ENCODE measurements at places on chromosomes 16 and 17. TPM values are rescaled to one million over a fixed set of nuclear protein-coding genes. Genes with fewer than 3 reads are reported as not detected.

The CCL8 gene
- total RNA-seq, result not detected

The CMTM4 gene
- 0.73 TPM for total RNA-seq

The CYBA gene
- 486 TPM for total RNA-seq

The ABCA6 gene
- 0.19 TPM for total RNA-seq

The BCAR1 gene
- 0.04 TPM for total RNA-seq

The CCL1 gene
- total RNA-seq, result 0.87 TPM

The NCOR1 gene
- total RNA-seq, result 182 TPM

The KRTAP2-2 gene
- total RNA-seq, result not detected

The IKZF3 gene
- total RNA-seq, result 39.8 TPM

The NPB gene
- 0.48 TPM for total RNA-seq

The ABCC12 gene
- total RNA-seq, result not detected

The EPN3 gene
- total RNA-seq, result not detected

The GPS2 gene
- total RNA-seq, result 105 TPM

The C17orf50 gene
- not detected for total RNA-seq

The MPP2 gene
- 0.69 TPM for total RNA-seq

The SEPTIN12 gene
- total RNA-seq, result not detected

The NCBP3 gene
- 43.7 TPM for total RNA-seq

The CD300H gene
- total RNA-seq, result not detected

The AOC3 gene
- total RNA-seq, result 0.79 TPM

The AIPL1 gene
- total RNA-seq, result not detected

The SNX20 gene
- total RNA-seq, result 98.5 TPM

The SLC6A2 gene
- total RNA-seq, result not detected

The TBC1D3K gene
- total RNA-seq, result not detected

The HOXB7 gene
- 0.25 TPM for total RNA-seq

The PRSS27 gene
- total RNA-seq, result 1.5 TPM

The LRRC36 gene
- total RNA-seq, result not detected

The HOXB4 gene
- 3.3 TPM for total RNA-seq

The PRR35 gene
- not detected for total RNA-seq

The KCNH4 gene
- 0.17 TPM for total RNA-seq

The IQCK gene
- 1.1 TPM for total RNA-seq

The MYCBPAP gene
- total RNA-seq, result 3.0 TPM

The KRTAP2-3 gene
- not detected for total RNA-seq

The PYDC1 gene
- not detected for total RNA-seq

The MARVELD3 gene
- total RNA-seq, result not detected

The ITGAX gene
- total RNA-seq, result 3.1 TPM

The RNF222 gene
- total RNA-seq, result 0.12 TPM

The DPEP2 gene
- 12.4 TPM for total RNA-seq

The CA7 gene
- not detected for total RNA-seq

The PIK3R6 gene
- 6.2 TPM for total RNA-seq

The KRT36 gene
- not detected for total RNA-seq

The SLC9A5 gene
- 1.5 TPM for total RNA-seq

The ZCCHC14 gene
- 7.9 TPM for total RNA-seq

The SKAP1 gene
- 123 TPM for total RNA-seq

The HSD17B2 gene
- not detected for total RNA-seq

The CHRNE gene
- total RNA-seq, result 0.25 TPM

The PLD2 gene
- total RNA-seq, result 16.6 TPM

The REXO5 gene
- total RNA-seq, result 11.0 TPM

The ENO3 gene
- 54.8 TPM for total RNA-seq

The SLC16A5 gene
- total RNA-seq, result 11.4 TPM

The CFAP97D1 gene
- total RNA-seq, result not detected

The AARSD1 gene
- 31.4 TPM for total RNA-seq

The NXPH3 gene
- total RNA-seq, result not detected

The IGSF6 gene
- total RNA-seq, result 0.15 TPM

The TMEM107 gene
- 34.8 TPM for total RNA-seq

The SPAG9 gene
- 58.5 TPM for total RNA-seq

The PPY gene
- not detected for total RNA-seq
